ENCODE measurements at places on chromosomes 11 and 22.
A peak's percentile ranks its signal among the peaks of the same experiment; 100 is the strongest.

DNA sequence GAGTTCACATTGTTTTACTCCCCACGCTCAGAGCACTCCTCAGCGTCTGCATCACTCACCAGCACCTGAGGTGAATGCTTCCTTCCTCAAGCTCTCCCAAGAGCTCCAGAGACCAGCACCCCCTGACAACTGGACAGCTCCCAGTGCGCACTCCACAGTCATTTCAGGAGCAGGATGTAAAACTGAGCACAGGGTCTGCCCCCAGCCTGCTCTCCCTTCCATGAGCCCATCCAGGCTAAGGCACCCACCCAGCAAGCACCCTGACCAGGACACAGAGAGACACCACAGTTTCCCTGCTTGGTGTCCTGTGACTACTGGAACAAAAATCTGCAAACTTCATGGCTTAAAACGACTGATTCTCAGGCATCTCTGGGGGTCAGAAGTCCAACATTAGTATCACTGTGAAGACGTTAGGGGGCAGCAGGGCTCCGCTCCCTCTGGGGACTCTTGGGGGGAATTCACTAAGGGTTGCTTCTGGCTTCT is 3.3 kb downstream of the SCGB1D2 start:
- no peak for DNase-seq
- H3K36me3 ChIP-seq: no peaks in the 10 kb centered on the region
- no peaks in the 10 kb centered on the region for H3K27me3 ChIP-seq

GRCh38 chr11:124050748-124051147 is 9.6 kb upstream of the OR10G7 start:
- no peak overlapping the region for H3K4me3 ChIP-seq
- no peaks in the 10 kb centered on the region for H3K36me3 ChIP-seq
- no peak overlapping the region for H3K27ac ChIP-seq
- no peak for DNase-seq
- no peaks in the 10 kb centered on the region for H3K27me3 ChIP-seq
- no peaks in the 10 kb centered on the region for H3K4me1 ChIP-seq

DNA sequence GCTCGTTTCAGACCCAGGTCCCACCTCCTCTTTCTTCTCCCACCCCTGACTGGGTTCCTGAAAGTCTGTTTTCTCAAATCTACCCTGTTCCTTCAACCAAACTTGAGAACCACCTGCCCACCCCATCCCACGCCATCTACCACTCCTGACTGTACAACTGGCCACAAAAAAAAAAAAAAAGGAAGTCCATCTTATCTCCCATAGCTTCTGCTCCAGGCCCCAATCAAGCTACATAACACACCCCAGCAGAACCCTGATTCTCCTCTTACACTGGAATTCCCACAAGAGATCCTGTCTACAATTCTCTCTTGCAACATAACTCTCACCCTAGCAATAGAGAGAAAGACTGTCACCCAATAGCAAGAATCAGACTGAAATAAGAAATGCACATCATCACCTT is 39.2 kb upstream of the CHST1 start:
- H3K4me1 ChIP-seq: no peaks in the 10 kb centered on the region
- no peak overlapping the region for H3K4me3 ChIP-seq
- DNase-seq: no peak

GRCh38 chr11:101278286-101278685 is 148.7 kb upstream of the PGR start:
- no peaks in the 10 kb centered on the region for H3K4me1 ChIP-seq
- no peaks in the 10 kb centered on the region for H3K36me3 ChIP-seq
- H3K27ac ChIP-seq: no peak overlapping the region
- H3K27me3 ChIP-seq: no peaks in the 10 kb centered on the region
- no peak overlapping the region for H3K4me3 ChIP-seq

DNA sequence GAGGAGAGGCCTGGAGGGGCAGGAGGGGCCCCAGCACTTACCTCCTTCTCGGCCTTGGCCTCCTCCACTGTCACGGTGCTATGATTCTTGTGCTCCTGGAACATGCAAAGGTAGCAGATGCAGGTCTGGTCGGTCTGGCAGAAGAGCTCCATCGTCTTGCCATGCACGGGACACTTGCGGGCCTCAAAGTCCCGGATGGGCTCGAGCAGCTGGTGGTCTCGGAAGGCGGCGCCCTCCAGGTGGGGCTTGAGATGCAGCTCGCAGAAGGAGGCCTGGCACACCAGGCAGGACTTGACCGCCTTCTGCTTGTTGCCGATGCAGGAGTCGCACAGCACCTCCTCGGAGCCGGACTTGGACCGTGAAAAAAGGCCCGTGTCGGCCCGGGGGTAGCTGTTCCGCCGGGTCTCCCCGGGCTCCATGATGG is 714 bp downstream of the TRIM29 start:
- no peaks in the 10 kb centered on the region for H3K36me3 ChIP-seq
- H3K4me1 ChIP-seq: no peaks in the 10 kb centered on the region
- H3K4me3 ChIP-seq: no peak overlapping the region

DNA sequence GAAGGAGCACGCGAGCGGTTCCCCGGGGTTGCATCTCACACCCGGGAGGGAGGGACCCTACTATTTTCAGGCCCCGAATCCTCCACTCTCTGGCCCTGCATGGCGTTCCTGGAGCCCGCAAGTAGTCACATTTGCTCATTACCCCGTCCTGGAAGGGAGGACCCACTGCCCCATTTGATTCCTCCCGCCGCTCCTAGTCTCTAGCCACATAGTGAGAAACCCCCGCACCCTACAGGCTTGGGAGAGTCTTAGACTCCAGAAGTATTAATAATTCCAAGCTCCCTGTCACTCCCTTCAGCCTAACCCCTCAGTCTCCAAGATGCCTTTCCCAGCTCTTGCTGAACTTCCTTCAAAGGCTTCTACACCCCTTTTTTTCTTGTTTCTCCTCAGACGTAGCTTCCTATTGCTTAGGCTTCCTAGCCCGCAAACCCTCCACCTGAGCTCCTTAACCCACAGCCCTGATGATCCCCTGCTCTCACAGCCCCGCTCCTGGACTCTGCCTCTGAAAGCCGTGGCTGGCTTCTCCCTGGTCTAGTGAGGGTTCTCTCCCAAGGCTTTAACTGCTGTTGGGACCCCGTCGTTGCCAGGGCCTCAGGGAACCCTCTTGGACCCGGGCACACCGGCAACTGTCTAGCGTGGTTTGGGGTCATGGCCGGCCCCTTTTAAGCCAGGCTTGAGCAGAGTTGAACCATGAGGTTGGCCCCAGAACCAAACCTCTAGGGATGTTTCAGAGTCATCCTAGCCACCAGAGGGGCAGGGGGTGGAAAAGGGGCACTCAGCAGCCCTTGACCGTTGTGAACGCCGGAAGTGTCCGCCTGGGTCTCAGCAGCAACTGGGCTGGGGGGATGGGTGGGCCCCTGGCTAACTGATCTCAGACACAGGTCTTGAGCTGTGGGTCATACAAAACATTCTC is 862 bp downstream of the GGA1 start:
- H3K27me3 ChIP-seq: no peaks in the 10 kb centered on the region
- no peaks in the 10 kb centered on the region for H3K36me3 ChIP-seq
- H3K4me3 ChIP-seq: peak overlapping the region; percentile 96

- no peak overlapping the region for H3K4me3 ChIP-seq
- H3K36me3 ChIP-seq: no peaks in the 10 kb centered on the region
- H3K27me3 ChIP-seq: no peaks in the 10 kb centered on the region
- H3K4me1 ChIP-seq: peaks cover 15% of the 10 kb centered on the region
These were observed 62.9 kb downstream of the MYEOV start for GRCh38 chr11:69356703-69357457.

- H3K27me3 ChIP-seq: no peaks in the 10 kb centered on the region
- no peak for DNase-seq
- no peak overlapping the region for H3K4me3 ChIP-seq
- H3K27ac ChIP-seq: no peak overlapping the region
- H3K36me3 ChIP-seq: no peaks in the 10 kb centered on the region
These were observed 26.0 kb downstream of the SLC22A6 start for GRCh38 chr11:62958547-62959421.

GRCh38 chr22:46465793-46466192 is 71.6 kb downstream of the CELSR1 start:
- H3K36me3 ChIP-seq: no peaks in the 10 kb centered on the region
- H3K27me3 ChIP-seq: peaks cover 4% of the 10 kb centered on the region
- DNase-seq: no peak
- no peak overlapping the region for H3K4me3 ChIP-seq
- no peak overlapping the region for H3K27ac ChIP-seq
- peaks cover 8% of the 10 kb centered on the region for H3K4me1 ChIP-seq

DNA sequence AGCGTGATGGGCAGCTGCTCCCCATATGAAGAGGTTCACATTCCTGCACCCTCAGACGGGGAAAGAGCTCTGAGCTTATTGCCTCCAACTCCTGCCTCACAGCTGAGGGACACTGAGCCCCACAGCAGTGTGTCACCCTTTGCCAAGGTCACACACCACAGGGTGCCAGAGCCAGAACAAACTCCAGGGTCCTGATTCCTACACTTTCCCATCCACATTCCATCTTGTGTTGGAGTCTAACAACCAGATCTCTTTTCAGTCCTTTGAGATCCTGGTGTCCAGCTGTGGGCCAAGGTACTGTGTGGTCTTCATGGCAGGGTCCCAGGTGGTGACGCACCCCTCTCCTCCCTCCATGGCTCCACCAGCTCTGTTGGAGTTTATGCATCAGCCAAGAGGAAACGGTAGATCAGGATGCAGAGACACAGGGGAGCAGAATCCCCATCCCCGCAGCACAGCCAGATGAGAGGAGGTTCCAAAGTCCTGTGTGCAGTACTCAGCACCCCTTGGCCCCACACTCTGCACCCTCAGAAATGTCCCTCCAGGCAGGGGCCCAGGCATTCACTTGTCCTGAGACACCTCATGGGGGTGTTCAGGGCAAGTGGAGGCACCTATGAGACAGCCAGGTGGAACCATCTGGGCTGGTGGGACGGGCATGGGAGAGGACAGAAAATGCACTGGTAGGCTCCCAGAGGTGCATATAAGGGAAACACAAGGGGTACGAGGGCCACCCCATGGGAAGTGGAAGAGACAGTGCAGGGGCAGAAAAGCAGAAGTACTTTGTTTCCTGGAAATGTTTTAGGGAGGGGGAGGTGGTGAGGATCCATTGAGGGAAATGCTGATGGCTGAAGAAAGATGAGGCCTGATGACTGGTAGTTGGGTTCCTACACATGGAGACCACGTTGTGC is 32.6 kb upstream of the GNAZ start:
- no peaks in the 10 kb centered on the region for H3K4me1 ChIP-seq
- H3K27me3 ChIP-seq: peaks cover 5% of the 10 kb centered on the region
- no peak for DNase-seq
- H3K36me3 ChIP-seq: no peaks in the 10 kb centered on the region

DNA sequence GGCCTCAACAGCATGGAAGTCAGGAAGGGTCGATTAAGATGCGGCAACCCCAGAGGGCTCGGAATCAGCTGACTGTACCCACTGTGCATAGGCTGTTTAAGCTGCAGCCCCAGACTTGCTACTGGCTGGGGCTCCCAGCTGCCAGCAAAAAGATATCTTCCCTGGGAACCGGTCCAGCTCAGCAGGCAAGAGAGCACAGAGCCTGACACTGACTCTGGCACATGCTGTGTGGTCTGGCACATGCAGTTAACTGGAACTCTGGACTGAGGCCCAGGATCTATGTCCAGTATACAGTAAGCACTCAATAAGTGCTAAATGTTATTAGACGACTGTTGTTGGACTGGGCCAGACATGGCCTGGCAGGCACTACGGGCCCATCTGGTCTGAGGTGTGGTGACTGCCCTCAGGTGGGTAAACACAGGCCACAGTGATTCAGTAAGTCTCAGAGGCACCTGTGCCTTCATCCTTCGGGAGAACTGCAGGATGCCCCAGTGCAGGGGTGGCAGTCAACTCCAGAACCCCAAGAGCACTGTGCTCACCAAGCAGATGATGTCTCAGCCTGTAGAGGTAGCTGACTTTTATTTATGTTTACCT is 87.6 kb downstream of the LARGE1 start:
- H3K4me3 ChIP-seq: no peak overlapping the region
- H3K36me3 ChIP-seq: no peaks in the 10 kb centered on the region
- H3K27ac ChIP-seq: no peak overlapping the region
- no peaks in the 10 kb centered on the region for H3K27me3 ChIP-seq
- no peak for DNase-seq

DNA sequence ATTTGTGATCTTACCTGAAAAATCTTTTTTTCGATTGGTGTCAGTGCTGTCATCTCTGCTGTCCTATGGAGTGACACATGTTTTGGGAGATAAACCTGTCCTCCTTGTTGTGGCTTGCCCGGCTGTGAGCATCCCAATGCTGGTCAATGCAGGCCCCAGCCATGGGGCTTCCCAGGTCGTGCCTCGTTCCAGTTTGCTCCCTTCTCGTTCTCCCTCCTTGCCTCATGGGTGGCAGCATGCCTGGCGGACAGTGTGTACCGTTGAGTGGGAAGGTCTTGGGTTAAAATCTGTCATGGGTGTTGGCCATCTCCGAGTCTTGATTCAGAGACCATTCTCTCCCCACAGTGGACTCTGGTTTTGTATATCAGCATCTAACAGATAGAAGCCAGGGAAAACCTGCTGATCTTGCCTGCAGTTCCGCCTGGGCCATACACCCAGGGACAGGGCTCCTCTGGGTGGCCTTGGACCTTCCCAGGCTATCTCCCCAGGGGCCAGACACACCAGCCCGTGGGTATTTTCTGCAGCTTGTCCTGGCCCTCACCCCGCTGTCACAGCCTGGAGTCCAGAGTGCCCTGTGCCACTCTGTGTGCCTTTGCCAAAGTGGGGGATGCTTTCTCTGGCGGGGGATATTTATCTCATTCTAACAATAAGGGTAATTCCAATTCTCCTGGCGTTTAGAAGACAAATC is 208.1 kb downstream of the TBC1D22A start:
- no peak overlapping the region for H3K4me3 ChIP-seq
- H3K27me3 ChIP-seq: no peaks in the 10 kb centered on the region
- H3K4me1 ChIP-seq: peaks cover 5% of the 10 kb centered on the region
- DNase-seq: no peak

GRCh38 chr22:19498154-19498865 is 18.6 kb downstream of the CDC45 start:
- H3K4me3 ChIP-seq: no peak overlapping the region
- no peak for DNase-seq
- H3K27me3 ChIP-seq: no peaks in the 10 kb centered on the region
- H3K36me3 ChIP-seq: peaks cover 12% of the 10 kb centered on the region
- no peak overlapping the region for H3K27ac ChIP-seq
- no peaks in the 10 kb centered on the region for H3K4me1 ChIP-seq

DNA sequence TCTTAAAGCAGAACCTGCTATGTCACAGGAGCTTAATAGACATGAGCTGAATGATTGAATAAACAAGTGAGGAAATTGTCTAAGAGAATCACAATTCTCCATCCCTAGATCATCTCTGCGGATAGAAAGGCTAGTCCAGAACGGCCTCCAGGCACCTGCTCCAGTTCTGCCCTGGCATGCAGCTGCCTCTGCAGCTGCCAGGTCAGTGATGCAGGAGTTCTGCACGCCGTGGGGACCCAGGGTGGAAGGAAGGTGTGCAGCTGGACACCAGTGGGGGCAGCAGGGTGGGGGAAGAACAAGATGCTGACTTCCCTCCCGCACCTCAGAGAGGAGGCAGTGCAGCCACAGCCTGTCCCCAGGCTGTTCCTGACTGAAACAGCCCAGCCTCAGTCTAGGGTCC is 192.1 kb upstream of the NCAM1 start:
- no peaks in the 10 kb centered on the region for H3K36me3 ChIP-seq
- no peak overlapping the region for H3K4me3 ChIP-seq
- DNase-seq: no peak
- no peak overlapping the region for H3K27ac ChIP-seq
- no peaks in the 10 kb centered on the region for H3K4me1 ChIP-seq
- H3K27me3 ChIP-seq: peaks cover 5% of the 10 kb centered on the region

- no peak for DNase-seq
- H3K27ac ChIP-seq: no peak overlapping the region
- H3K4me3 ChIP-seq: no peak overlapping the region
- H3K36me3 ChIP-seq: no peaks in the 10 kb centered on the region
These were observed 3.3 kb upstream of the DGCR8 start for GRCh38 chr22:20076627-20077172.

Data from left lung (tissue), 14 donors.